NCI-H2029 (cell line): ENCODE measurements at places on chromosomes 2 and 18.

DNA sequence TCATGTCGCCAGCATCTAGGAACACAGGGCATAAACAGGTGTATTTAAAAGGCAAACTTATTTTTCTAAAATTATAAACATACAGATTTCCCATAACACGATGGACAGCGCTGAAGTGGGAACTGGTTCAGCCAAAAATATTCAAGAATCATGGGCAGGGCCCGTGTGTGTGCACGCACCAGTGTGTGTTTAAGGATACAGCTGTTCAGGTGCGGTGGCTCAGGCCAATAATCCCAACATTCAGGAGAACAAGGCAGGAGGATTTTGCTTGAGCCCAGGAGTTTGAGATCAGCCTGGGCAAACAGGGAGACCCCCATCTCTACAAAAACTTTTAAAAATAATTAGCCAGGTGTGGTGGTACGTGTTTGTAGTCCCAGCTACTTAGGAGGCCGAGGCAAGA is 288.6 kb upstream of the HDAC4 start:
- no peak for DNase-seq

DNA sequence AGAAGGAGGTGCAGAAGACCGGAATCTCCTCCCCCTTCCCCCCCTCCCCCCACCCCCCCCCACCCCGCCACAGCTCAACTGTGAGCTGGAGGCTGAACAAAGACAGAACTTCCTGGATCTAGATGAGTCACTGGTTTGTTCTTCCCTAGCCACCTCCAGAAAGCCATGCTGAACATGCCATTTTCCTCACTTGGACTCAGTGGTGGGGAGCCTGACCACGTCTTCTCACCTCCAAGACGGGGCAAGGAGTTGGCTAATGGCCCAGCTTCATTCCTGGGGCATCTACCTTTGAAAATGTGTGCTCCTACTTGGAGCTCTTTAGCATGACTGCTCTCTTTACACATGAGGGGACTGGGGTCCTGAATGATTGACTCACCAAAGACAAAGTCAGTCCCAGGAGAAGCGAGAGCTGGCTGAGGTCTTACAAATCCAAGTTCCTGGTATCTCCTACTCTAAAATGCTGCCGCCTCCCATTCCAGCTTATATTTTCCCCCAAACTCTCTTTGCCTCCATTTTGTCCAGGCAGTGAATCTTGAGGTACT is 22.6 kb upstream of the FZD5 start:
- no peak for DNase-seq

- no peak for DNase-seq
These were observed 1.2 kb upstream of the CYP20A1 start for GRCh38 chr2:203237346-203238238.

- no peak for DNase-seq
These were observed 46.5 kb downstream of the TMEFF2 start for GRCh38 chr2:192148241-192148619.

GRCh38 chr2:240785424-240786335 is 34.3 kb downstream of the KIF1A start:
- DNase-seq = no peak

DNA sequence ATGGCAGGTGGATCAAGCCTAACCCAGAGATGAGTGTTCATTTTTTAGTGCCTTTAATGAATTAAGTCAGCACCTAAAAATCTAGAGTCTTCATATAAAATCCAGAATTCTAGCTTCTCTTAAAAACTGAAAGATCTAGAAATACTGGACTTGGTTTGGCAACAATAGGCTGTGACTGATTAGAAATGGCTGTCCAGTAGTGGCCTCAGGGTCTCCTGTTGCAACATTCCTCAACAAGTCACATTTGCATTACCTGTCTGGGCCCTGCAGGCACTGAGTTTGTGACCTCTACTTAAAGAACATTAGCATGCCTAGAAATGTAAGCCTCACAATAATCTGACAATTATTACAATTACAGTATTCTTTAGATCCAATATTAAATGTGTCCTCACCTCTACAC is 33.1 kb downstream of the MBD2 start:
- no peak for DNase-seq

DNA sequence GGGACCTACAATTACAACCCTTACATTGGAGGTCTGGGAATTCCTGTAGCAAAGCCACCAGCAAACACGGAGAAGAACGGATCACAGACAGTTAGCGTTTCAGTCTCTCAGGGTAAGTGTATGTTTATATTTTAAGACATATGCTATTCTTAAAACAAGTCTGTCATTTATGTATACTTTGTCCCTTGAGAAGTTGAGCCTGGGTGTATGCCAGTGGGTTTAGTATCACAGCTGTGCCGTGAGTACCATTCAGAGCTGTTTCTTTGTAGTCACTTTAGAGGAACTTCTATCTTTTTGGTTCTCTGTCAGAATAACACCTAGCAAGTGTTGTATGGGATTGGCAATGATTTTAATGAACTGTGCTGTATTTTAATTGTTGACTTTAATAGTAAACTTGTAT is 125.6 kb downstream of the BIRC6 start:
- DNase-seq = no peak

DNA sequence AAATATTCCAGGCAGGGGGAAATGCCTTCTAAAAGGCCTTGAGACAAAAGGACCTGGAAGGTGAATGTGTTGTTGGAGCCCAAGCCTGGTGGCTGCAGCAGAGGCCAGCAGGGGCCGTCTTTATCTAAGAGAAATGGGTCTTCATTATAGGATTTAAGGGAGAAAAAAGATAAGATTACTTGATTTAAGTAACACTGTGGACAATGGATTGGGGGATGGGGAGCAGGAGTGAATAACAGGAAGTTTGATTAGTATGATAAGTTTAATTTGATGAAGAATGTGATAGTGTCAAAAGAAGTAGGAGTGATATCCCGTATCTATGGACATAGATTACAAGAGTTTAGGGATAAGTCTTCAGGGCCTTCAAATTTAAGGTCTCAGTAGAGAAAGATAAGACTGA is 64.2 kb downstream of the WDR75 start:
- no peak for DNase-seq

DNA sequence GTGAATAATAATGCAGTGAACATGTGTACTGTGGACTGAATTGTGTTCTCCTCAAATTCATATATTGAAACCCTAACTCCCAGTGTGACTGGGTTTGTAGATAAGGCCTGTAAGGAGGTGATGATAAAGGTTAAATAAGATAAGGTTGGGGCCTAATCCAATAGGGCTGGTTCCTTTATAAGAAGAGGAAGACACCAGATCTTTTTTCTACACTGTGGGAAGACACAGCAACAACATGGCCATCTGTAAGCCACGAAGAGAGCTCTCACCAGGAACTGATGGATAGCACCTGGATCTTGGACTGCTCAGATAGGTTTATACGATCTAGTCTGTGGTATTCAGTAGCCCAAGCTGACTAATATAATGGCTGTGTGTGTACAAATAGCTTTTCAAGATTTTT is 66.8 kb downstream of the BMPR2 start:
- DNase-seq = no peak

GRCh38 chr2:556485-556884 is 120.7 kb downstream of the TMEM18 start:
- peak; percentile 62 for DNase-seq

DNA sequence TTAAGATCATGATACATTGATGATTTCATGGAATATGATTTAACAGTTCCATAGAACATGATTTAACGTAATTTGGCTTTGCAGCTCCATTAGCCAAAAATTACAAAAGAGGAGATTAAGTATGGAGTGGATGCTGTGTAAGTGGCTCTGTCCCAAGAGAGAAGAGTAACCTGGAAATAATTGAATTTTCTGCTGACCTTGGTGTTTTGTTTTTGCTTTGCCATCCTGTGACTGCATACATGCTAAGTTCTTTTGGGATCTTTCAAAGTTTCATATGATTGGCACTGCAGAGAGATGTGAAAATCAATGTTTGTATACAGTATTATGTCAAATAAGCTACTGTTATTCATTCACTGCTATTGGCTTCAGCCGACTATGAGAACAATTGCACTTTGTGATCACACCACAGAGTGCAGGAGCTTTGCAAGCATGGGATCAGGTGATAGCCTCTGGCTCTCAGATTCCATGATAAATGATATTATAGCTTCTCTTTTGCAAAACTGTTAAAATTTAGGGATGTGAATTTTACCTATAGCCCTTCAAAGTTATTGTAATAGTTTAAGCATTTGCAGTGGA is 46.1 kb upstream of the TMEM87B start:
- no peak for DNase-seq

DNA sequence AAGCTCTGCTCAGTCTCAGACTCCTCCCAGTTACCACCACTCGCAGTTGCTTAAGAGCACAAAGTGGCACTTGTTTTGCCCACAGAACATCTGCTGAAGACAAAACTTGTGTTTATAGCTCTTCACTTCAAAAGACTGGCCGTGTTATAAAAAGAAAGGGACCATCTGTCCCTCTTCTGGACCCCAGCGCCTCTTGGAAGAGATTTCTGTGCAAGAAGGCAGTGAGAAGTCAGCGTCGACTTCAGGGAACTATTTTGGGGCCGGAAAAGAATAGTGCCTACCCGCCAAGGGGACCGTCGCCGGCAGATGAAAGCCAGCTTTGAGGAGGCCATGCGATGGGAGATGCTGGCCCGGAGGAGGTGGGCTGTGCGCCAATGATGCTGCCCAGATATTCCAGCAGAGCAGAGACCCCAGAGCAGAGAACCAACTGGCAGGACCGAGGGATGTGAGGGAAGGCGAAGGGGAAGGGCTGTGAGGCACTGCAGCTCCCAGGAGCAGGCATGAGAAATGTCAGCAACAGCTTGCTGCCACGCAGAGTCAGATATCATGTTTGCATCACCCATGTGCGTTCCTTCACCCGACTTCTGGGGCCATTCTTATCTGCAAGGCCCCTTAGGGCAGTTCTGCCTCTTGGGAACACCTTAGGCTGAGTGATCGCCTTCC is 270.9 kb downstream of the ATAD2B start:
- no peak for DNase-seq

DNA sequence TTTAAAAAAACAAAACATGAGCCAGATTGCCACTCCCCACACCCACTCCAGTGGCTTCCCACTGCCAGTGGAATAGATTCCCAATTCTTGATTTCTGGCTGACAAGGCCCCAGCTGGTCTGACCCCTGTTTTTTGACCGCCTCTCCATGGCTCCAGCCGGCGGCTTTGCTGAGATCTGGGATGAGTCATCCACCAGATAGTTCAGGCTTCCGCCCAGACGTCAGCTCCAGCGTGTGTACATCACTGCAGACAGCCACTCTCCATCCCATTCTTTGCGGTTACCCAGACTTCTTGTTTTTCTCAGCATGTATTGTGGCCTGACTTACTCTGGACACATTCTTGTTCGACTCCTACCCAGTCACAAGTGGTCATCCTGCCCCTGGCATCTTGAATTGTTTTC is 227.9 kb downstream of the GBX2 start:
- no peak for DNase-seq

DNA sequence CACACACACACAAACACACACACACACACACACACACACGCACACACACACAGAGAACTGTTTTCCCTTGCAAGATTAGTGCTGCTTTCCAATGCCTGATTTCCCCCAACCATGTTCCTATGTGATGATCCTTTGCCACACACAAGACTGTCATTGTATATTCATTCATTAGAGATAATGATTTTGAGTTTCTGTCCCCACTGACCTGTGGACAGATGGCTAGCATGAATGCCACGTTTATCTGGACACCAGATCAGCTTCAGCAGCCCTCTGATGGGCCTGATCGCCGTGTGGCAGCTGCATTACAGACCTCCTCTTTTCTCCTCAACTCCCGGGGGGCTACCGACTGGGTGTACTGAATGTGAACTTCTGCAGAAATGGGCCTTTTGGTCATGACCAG is 353.0 kb downstream of the MYCN start:
- DNase-seq = no peak

- no peak for DNase-seq
These were observed 42.4 kb downstream of the PLCL1 start for GRCh38 chr2:197846777-197847176.

GRCh38 chr2:21489080-21489479 is 365.3 kb downstream of the TDRD15 start:
- DNase-seq = no peak

- DNase-seq = no peak
These were observed 259.8 kb upstream of the APCDD1 start for GRCh38 chr18:10194592-10194991.

GRCh38 chr2:105368759-105369408 is 30.0 kb downstream of the FHL2 start:
- DNase-seq = no peak

DNA sequence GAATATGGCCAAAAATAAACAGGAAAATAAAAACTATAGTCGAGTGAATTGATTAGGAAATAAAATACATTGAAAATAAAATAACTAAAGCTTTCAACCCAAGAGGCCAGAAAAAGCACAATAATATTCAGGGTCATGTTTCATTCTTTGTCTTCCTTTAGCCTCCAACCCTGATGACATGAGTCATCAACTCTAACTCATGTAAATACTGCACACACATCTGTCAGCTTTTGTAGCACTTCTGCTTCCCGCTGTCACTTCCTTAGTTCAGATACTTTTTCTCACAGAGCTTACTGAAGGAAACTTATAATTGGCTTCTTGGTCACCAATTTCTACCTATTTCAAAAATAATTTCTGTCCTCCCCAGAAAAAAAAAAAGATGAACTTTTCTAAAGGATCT is 112.8 kb downstream of the UPP2 start:
- DNase-seq = peak; percentile 39

- DNase-seq = no peak
These were observed 184.4 kb downstream of the MYO3B start for GRCh38 chr2:170362313-170362870.

GRCh38 chr2:181499231-181499630 is 42.0 kb downstream of the ITGA4 start:
- no peak for DNase-seq

DNA sequence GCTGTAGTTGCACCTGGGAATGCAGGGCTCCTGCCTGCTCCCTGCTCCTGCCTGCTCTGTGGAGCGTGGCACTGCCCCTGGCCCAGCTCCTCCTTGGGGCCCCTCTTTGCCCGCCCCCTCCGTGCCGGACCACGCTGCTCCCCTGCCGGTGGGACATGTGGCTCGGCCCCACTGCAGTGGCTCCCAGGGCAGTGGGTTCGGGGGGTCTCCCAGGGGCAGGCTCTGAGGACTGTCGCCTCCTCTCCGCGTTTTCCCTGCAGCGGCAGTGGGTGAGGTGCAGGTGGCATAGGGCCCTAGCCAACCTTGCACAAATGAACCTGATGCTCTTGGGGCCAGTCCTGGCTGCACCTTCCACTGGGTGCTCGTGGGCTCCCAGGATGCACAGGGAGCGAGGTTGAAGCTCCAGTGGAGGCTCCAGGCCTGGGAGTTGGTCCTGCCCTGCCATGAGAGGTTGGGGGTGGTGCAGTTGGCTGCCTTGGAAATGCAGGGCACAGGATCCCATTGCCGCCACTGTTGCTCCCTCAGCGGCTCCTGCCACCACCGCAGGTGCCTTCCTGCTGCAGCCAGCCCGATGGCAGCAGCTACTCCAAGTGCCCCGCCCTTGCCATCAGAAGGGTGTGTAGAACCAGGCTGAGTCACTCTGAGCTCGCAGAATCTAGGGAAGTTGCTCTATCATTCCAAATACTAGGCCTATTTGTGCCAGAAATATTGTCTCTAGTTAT is 313.1 kb upstream of the SYT4 start:
- no peak for DNase-seq

DNA sequence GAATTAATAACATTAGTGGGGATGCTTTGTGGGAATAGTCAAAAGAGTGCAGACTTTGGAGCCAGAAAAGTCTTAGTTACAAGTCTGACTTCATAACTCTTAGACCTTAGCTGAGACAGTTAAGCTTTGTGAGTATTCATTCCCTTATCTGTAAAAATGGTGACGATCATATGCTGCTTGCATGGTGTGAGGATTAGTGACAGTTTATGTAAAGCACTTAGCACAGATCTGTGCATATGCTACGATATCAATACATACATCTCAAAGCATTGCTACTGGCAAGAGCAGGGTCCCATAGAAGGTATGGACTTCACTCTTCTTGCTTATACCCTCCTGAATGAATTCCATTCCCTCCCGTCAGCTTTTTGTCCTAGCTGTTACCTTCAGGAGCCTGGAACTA is 56.7 kb upstream of the LYPD6B start:
- DNase-seq = no peak
